Stimulated activated CD4-positive, alpha-beta T cell treated with anti-CD3 and anti-CD28 coated beads, Interleukin-12 subunit alpha, Interleukin-12 subunit beta, amount 100 ng/mL, for 48 hours (primary cell): ENCODE measurements at places on chromosomes 6 and 20.

DNA sequence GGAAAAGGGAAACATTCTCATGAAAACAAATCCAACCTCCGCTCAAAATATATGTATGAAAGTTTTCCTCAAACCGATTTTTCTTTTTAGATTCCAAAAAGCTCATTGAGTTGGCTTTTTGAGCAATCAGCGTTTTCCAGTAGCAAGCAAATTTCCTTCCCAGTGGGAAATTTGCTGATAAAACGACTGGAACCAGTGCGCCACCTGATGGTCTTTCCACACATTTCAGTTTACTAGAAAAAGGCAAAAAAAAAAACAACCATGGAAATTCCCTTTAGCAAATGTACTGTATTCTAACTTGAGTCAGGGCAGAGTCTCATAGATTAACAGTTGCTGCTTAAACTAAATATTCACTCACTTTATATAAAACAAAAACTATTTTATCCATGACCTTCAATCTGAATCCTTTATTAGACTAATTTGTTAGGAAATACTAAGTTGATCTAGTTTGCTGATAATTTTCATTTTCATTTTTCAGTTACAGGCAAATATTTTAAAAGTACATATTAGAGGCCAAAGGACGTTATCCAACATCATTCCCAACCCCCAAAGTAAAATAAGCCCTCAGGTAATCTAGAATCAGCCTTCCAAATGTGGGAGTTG is 271.5 kb downstream of the FOXA2 start:
- DNase-seq = no peak

DNA sequence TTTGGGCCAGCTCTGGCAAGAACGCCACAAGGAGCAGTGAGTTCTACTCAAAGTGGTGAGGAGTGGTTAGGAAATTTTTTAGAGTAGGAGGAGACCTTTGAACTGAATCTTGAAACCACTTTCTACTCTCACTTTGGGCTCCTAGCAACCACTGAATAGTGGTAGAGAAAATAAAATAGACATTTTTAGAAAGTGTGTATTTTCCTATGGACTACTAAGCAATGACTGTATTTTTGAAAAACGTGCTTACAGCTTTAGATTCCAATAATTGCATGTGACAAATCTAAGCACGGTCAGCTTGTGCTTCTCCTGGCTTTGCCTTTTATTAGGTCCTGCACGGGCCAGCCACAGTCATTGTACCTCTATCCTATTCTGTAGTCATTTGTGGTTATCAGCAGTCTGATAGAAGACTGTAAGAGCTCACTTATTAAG is 8.7 kb upstream of the IFNGR1 start:
- DNase-seq = no peak

DNA sequence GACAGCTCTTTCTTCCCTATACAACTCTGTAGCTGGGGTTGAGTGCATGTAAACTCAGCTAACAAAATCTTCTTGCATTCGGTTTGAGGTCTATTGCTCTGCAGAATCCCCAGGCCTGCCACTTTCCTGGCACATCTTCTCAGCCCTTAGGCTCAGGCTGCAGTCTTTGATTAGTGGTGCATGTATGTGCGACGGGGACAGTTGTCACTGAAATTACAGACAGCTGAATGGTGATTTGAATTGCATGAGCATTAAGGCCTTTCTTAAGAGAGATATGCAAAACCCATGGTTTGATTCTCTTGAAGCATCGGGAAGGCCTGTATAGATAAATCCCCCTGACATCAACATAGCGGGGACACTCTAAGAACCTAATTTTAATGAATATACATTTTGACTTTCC is 222.8 kb downstream of the CDH26 start:
- DNase-seq = no peak

- DNase-seq = no peak
Measured at GRCh38 chr6:113491376-113491775, 365.8 kb upstream of the MARCKS start.

DNA sequence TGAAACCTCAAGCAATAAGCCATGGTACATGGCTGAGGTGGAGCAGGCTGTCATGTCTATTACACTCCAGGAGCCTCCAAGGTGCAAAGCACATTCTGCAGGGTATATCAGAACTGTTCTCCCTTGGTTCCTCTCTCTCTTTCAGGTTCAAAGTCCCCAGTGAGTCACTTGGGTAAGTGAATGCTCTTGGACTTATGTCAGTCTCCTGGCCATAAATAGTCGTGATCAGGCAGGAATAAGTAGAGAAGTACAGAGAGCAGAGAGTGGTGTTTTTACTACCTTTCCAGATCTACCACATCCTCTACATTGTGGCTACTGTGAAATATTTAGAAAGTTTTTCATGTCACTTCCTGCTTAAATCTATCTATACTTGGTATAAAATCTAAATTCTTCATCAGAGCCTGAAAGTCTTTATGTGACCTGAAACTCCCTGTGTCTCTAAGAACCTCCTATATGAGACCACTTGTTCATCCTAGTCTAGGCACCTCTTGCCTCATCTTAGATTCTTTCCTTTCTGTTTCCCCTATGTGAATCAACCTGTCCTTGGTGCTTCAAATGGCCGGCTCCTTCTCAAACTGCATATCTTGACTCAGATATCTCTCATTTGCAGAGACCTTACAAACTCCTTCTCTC is 1077.6 kb upstream of the MAP3K7 start:
- DNase-seq = no peak

- DNase-seq = peak; percentile 53
Measured at GRCh38 chr20:25058051-25058846, at the start of gene ACSS1. TSS of gene ACSS1 (minus strand) at chr20:25058139. CDS start at chr20:25058102, 37 bp downstream.

- DNase-seq = no peak
Measured at GRCh38 chr6:91213229-91213901, 626.5 kb upstream of the MAP3K7 start.

DNA sequence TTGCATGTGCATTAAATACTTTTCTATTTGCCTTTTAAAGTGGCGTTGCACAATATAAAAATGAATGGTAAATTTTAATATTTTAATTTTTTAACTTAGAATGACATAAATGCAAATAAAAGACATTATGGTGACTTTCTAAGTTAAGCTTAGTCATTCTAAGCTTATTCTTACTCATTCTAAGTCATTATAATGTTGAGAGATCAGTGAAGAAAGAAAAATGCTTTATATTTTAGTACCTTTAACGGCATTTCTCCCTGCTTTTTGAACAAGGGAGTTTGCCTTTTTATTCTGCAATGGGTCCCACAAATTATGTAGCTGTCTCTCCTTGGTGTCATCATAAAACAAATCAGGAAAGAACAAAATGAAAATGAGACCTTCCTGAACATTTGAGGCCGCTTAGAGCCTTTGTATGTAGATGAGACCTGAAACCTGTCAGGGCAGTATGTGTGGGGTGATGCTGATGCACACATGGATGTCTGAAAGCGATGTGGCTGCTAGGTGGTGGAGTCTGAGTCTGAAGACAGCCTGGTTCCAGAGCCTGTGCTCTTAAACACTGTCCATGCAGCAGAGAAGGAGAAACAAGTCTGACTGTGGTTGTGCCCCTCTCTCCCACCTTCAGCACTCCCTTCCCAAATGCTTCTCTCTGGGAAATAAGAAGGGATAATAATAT is 158.0 kb downstream of the PHF3 start:
- DNase-seq = no peak

DNA sequence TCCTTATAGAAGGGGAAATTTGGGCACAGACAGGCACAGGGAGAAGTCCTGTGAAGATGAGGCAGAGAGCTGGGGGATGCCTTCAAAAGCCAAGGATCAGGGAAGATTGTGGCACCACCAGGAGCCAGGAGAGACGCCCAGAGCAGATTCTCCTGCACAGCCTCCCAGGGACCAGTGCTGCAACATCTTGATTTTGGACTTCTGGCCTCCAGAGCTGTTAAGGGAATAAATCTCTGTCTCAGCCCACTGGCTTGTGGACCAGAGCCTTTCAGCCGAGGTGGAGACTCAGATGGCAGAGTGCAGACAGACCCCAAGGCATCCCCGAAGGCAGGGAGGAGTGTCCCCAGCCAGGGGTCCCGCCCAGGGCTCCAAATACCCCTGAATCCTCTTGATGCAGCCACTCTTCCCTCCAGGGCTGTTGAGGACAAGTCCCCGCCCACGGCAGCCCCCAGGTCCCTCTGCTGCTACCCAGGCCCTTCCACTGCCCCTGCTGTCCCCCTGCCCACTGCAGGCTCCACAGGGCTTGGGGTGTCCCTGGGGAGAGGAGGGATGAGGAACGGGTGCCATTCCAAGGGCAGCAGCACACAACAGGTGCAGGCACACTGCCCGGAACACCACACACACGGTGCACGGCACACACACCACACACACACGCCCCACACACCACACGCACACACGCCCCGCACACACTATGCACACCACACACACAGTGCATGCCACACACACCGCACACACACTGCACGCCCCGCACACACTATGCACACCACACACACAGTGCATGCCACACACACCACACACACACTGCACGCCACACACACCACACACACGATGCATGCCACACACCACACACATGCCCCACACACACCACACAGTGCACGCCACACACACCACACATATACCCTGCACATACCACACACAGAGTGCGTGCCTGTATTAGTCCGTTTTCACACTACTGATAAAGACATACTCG is 311.4 kb downstream of the TAF4 start:
- DNase-seq = no peak

- DNase-seq = no peak
Measured at GRCh38 chr6:126267626-126268025, 72.3 kb upstream of the CENPW start.

- DNase-seq = no peak
Measured at GRCh38 chr6:40706178-40706577, 119.0 kb upstream of the LRFN2 start.
